Stimulated activated CD8-positive, alpha-beta memory T cell treated with anti-CD3 and anti-CD28 coated beads, Interleukin-2, amount 100 ng/mL, for 48 hours (primary cell): ENCODE measurements at places on chromosomes 1 and 21.

DNA sequence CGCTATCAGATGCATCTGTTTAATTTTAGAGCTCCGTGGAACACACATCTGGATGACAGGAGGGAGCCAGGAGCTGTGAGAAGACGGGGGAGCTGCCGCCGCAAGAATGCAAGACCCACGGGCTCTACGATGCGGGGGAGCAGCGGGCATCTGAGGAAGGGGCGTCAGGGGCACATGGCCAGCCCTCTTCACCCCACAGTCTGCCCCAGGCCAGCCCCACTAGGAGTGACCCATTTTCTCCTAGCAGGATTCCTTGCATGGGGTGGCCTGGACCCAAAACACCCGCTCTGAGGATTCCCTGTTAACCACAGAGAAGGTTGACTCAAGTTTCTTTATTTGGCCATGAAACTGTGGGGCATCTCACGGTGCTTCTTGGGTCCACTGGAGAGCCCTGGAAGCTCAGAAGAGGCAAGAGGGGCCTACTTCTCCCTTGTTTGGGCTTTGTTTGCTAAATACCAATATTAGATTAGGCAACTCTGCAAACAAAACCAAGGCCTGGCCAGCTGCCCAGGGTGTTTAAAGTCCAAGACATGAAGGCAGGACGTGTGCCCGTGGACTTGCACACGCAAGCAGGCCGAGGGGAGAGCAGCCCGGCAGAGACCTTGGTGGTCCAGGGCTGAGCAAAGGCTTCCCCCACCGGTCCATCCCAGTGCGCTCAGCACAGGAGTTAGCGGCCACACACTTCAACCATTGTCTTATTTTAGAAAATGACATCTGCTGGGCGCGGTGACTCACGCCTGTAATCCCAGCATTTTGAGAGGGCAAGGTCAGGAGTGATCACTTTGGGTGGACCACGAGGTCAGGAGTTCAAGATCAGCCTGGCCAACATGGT is 89.8 kb downstream of the DHRS3 start:
- no peak for DNase-seq

GRCh38 chr21:42554251-42554961 is 40.8 kb downstream of the SLC37A1 start:
- DNase-seq = no peak

DNA sequence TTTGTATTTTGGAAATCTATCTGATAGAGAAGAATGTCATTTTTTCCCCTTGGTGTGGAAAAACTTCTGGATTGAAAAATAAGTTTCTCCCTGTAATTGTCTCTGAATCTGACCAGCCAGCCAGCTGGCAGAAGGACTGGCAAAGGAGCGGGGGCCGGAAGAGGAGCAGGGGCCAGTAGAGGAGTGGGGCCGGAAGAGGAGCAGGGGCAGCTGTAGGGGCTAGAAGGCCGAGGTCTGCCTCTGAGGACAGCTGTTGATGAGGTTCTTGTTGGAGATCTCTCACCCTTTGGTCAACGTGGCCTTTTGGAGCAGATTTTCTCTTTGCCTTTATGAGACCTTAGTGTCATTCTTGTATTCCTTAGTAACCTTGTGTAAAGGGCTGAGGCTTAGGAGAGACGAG is 121.8 kb downstream of the GALNT2 start:
- DNase-seq = no peak

GRCh38 chr1:234107416-234108021 is 203.0 kb downstream of the SLC35F3 start:
- DNase-seq = no peak

DNA sequence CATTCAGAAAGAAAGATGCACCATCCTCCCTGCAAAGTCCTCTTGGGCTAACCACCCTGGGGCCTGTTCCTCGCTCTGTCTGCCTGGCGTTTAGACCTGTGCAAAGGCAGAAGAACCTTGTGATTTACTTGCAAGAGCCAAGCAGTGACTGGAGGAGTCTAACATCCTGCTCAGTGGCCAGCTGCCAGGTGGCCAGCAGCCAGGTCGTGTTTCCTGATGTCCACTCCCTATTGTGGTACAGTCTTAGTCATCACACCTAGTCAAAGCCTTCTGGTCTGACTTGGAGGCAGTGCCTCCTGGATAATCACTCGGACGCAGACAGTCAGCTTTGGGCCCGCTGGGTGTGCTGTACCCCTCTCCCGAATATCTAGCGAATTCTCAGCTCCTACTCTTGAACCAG is 118.1 kb downstream of the PGBD5 start:
- DNase-seq = no peak

DNA sequence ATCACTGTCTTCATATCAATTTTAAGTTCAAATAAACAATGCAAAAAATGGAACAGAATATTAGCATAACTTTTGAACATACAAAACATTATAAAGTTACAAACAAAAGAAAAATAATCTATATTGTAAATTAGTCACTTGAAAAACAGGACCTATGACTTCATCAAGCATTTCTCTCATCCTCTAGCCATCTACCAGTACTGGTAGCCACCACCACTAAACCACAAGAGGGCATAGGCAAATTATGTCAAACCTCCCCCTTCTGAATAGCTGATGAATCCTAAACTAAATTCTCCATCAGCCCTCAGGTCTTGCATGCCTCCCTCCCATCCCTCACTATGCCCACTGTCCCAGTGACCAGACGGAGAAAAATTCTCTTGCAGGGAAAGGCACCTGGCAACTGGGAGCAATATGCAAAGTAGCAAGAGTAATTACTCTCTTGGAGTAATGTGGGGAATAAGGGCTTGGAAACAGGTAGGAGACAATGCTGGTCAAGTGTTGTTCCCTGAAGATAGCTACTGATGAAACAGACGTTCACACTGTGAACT is 37.1 kb downstream of the SSX2IP start:
- DNase-seq = no peak

- DNase-seq = no peak
Measured at GRCh38 chr21:43872531-43873197, 7.6 kb downstream of the AGPAT3 start.

DNA sequence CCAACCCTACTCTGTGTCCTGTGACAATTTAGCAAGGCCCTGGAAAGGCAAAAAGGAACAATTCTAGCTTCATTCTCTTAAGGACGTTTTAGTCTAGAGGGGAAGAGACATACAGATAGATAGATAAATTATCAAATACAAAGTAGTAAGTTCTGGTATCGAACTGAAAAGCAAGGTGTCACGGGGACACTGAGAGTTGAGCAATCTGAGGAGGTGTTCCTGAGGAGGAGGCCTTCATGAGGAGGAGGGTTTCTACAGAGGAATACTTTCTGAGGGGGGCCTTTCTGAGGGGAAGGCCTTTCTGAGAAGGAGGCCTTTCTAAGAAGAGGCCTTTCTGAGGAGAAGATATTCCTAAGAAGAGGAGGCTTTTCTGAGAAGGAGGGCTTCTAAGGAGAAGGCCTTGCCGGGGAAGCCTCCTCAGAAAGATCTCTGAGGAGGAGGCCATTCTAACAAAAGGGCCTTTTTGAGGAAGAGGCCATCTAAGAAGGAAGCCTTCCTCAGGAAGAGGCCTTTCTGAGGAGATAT is 155.9 kb upstream of the COA6 start:
- DNase-seq = no peak

- DNase-seq = no peak
Measured at GRCh38 chr1:15722836-15723532, 13.1 kb upstream of the SLC25A34 start.
